ENCODE measurements at places on chromosomes 3 and 15.

GRCh38 chr3:42129014-42129953 lies 38.1 kb downstream of the TRAK1 start:
- no peak for DNase-seq

DNA sequence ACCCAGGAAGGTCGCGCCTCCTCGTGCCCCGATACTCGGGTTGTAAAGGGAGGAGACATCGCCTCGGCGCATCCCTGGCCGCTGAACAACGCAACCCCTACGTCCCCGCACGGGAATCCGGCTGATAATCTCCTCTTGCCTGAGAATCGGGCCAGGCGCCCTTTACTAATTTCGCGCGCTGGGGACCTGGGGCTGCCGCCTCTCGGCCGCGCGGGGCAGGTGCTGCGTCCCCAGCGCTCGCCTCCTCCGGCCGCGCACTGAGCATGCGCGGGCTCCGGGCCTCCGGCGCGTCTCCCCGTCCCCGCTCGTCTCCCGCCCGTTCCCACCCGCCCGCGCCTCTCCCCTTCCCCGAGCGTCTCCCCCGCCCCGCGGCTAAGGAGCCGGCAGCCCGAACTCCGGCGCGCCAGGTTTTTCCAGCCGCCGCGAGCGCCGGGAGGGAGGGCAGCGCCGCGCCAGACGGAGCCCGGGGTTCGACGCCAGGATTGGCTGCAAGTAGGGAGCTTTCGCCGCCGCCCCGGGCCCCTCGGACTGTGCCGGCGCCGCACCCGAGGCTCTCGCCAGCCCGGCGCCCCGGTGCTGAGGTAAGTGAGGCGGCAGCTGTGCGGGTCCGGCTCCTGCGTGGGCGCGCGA lies at the start of gene CNTN4:
TSS of gene CNTN4 (plus strand) at position 469 of the 630 bp plus-strand sequence.
- DNase-seq: no peak

DNA sequence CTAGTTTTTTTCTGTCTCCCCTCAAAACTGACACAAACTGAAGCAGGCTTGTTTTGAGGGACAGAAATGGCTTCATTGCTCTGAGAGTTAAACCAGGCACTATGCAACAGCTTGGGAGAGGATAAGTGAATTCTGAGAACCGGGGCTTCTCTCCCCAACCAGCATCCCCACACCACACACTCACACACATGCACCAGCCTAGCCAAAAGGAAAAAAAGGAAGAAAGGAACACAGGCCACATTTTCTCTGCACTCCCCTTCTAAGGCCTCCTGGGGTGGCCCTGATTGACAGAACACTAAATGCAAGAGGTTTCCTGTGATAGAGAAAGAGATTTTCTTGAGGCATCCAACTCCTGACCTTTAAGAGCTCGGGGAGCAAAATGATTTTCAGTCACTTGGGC lies 177.5 kb downstream of the TLE3 start:
- no peak for DNase-seq

DNA sequence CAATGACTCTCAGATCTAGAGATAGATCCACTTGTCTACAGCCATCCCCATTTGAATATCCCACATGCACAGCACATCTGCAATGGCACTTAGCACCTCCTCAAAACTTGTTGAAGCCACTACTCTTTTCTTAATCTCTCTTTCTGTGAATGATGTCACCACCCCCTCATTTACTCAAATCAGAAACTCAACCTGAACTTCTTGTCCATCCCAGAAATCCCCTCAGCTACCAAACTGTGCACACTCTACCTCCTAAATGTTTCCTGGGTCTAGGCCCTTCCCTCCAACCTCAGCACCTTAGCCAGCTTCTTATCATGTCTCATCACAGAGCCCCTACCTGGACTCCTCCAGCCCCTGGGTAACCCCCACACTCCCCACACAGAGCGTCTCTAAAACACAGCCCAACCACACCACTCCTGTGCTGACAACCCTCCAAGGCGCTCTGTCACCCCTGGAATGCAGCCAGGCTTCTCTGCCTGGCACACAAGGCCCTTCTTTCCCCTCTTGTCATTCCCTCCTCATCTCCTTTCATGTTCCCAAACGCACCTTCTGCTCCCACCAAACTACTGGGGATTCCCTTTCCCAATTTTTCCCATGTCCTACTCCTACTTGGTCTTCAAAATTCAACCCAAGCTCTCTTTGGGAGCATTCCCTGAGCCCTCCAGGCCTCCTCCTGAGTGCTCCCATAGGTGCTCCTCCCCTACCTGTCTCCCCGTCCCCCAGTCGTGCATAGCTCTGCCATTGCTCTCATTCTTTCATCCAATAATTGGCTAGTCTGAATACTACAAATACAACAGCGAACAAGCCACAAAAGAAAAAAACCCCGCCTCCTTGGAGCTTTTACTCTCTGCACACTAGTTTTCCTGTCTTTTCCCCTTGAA lies 39.8 kb upstream of the ZBTB38 start:
- DNase-seq: no peak

DNA sequence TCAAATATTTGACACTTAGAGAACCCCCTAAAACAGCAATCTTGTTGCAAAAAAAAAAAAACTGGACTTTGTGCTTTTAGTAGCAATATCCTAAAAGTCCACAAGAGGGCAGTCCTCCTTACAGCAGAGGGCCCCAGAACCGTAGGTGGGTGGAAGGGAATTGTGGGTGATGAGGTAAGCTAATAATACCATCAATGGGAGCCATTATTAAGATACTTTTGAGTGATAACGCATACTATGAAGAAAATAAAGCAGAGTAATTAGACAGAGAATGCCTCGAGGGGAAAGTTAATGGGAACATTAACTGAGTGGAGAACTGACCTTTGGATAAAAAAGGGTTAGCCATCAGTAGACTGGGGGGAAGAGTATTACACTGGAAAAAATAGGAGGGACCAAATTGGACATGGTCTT lies 229.9 kb downstream of the THRB start:
- DNase-seq: no peak

- no peak for DNase-seq
Observed at GRCh38 chr15:29093696-29094343, 175.8 kb downstream of the NSMCE3 start.

GRCh38 chr3:52450489-52451236 lies 3.2 kb downstream of the TNNC1 start:
- DNase-seq: no peak

GRCh38 chr15:56428821-56429458 lies 36.0 kb downstream of the MNS1 start:
- no peak for DNase-seq

GRCh38 chr15:89630974-89631901 lies 24.0 kb downstream of the KIF7 start:
- no peak for DNase-seq

GRCh38 chr3:193843474-193844301 lies 250.7 kb downstream of the OPA1 start:
- no peak for DNase-seq

DNA sequence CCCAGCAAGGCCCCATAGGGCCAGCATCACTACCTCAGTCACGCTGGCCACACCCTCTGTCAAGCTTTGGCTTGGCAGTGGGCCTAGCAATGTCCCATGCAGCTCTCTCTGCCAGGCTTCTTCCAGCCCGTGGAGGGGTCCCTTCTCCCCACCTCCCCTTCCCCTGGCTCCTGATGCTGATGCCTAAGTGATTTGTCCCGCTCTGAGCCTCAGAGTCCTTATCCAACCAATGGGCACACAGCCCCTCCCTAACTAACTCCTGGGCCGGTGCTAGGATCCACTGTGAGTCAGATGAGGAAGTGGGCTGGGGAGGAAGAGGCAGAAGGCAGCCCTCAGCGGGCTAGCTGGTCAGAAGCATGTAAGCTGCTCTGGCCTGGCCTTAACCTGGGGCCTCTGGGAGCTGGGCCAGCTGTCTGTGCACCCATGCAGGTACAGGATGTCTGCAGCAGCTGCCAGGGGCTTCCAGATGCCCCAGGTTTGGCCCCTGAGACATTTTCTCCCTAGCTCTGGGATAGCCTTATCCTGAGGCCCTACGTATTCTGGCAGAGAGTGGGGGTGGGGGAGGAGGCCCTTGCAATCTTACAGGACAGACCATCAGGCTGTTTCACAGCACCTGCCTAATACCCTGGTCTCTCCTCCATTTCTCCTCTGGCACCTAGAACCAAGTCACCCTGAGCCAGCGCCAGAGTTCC lies 740 bp upstream of the ZBTB47 start:
- no peak for DNase-seq

- no peak for DNase-seq
Observed at GRCh38 chr3:69226071-69226470, 103.7 kb upstream of the LMOD3 start.

DNA sequence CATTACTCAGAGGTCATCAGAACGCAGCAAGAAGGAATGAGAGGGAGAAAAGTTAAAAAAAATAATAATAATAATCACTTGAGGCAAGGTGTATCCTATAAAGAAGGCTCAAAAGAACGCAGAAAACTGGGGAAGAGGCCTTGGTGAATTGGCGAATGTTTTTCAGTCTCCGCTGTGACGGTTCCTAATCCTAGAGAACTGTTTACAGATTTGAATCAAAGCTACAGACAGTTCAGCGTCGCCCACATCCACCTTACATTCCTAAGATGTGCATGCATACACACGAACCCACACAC lies 634 bp downstream of the ZMAT3 start:
- no peak for DNase-seq

GRCh38 chr3:76997733-76998132 lies 42.2 kb upstream of the ROBO2 start:
- DNase-seq: peak; percentile 56

- no peak for DNase-seq
Observed at GRCh38 chr3:183697123-183697609, 431 bp upstream of the YEATS2 start.

- peak; percentile 36 for DNase-seq
Observed at GRCh38 chr3:87997298-87997697, 61.5 kb downstream of the CGGBP1 start.

DNA sequence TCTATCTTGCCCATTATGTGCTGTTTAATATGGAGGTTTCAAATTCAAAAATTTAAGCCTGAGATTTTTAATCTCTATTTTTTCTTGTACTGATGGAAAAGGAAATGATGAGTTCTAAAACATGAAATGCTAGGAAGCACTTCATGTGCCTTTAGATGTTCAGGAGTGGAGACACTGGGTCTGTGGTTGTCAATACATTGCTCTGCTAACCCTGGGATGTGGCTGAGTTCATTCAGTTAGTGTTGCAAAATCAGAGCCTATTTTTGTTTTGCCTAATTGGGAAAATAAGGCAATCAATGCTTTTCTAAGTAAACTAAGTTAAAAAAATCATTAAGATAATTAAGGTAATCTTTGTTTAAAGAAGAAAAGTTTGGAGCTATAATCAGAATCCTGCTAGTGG lies 83.1 kb downstream of the DIPK2A start:
- DNase-seq: no peak

DNA sequence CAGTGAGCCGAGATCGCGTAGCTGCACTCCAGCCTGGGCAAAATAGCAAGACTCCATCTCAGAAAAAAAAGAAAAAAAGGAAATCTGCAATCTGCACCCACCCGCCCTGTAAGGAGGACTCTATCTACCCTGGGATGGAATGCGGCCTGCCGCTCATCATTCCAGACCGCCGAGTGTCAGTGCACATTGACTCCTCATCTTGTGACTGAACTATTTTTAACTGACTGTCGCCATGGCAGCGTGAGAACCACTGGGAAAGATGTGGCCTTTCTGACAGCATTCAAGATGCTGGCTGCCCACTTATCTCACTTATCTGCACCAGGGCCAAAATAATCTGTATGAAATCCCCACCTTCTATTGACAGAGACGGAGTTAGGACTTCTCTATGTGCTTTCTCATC lies 38.8 kb upstream of the ANKRD34C start:
- DNase-seq: no peak

GRCh38 chr15:77336006-77336405 lies 83.9 kb downstream of the PEAK1 start:
- no peak for DNase-seq

DNA sequence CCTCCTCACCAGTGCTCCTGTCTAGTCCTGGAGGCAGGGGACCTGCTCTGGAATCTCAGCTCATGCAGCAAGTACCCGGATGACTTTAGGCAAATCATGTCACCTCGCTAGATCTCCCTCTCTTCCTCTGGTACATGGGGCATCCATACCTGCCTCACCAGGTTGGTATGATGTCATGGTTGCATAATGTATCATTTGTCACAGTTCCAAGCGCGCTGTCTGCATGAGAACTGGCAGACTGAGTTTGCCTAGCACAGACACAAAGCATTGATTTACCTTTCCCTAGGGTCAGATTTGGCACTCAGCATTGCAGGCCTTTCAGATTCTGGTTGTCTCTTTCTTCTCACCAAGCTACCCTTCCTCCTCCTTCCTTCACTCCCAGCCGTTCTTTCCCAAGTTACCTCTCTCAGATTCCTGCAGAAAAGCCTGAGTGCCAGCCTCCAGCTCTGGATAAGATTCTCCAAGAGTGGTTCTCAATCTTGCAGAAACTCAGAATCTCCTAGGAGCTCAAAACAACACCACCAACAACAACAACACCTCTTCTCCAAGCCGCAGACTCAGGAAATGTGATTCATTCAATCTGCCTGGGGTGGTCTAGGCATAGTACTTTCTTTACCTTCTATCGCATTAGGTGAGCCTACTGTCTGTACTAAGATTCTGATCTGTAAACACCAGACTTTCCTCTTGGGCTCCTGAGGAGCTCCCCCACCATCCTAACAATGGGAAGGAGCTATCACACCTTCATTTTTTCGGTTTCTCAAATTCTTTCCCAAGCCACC lies 29.5 kb downstream of the FAM43A start:
- DNase-seq: no peak

DNA sequence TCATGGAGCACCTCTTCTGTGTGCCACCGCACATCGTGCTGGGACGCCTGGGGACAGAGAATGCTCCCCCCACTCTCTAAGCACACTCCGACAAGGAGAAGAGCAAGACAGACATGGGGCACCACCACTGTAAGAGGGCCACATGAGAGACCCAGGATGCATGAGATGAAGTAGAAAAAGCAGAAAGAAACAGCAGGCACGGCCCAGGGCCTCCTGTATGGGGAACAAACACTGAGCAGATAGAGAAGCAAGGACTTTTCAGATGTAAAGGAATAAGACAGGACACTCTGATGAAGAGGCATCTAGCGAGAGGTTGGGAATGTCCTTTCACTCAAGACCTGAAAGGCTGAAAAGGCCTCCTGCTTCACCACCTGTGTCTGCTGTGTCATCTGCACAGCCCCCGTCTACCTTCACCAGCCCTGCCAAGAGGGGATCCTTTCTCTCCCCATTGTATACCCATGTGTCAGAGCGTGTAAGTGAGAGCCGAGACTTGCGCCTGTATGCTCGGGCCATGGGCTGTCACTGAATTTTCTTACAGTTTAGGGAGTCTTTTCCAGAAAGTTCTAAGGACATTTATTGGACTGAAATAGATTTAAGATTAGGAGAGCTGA lies 125.6 kb downstream of the LRRK1 start:
- DNase-seq: no peak

- DNase-seq: no peak
Observed at GRCh38 chr3:46080969-46081345, 53.7 kb upstream of the XCR1 start.

- DNase-seq: no peak
Observed at GRCh38 chr3:187922704-187923416, 177.6 kb upstream of the BCL6 start.

DNA sequence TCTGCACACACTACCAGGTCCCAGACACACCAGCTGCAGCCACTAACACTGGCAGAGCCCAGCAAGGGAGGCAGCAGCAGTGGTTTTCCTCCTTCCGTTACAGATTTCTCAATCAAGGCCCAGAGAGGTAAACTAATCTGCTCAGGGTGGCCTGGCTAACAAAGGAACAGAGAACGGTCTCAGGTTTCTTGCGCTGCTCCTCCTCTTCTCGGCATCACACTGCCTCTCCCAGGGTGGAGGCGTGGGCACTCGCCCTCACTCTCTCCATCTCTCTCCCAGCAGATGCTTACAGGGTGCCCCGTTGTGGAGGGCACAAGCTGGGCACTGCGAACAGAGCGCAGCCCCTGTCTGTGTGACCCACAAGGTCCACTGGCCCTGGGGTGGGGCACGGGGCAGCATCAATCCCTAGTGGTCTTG lies 228.7 kb downstream of the VPS13C start:
- DNase-seq: no peak

GRCh38 chr3:177195242-177195991 lies 1.9 kb downstream of the TBL1XR1 start:
- DNase-seq: no peak
